ENCODE measurements at places on chromosomes 1 and 21.
A peak's percentile ranks its signal among the peaks of the same experiment; 100 is the strongest.

DNA sequence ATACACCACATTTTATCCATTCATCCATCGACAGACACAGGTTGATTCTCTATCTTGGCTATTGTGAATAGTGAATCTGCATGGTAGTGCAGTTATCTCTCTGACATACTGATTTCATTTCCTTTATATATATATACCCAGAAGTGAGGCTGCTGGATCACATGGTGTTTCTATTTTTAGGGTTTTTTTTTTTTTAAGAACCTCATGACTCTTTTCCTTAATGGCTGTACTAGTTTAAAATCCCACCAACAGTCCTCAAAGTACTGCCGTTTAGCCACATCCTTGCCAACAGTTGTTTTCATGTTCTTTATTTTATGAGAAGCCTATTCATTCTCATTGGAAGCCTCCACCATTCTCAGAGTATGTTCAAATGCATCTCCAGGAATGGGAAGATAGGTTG is 258.7 kb upstream of the SNX7 start:
- H3K36me3 ChIP-seq: no peaks in the 10 kb centered on the region
- DNase-seq: no peak
- H3K27me3 ChIP-seq: no peaks in the 10 kb centered on the region
- no peak overlapping the region for H3K4me3 ChIP-seq

- peak overlapping the region; percentile 76 for H3K4me3 ChIP-seq
- peaks cover 28% of the 10 kb centered on the region for H3K4me1 ChIP-seq
- no peaks in the 10 kb centered on the region for H3K36me3 ChIP-seq
- DNase-seq: peak; percentile 86
Measured at GRCh38 chr21:33325222-33326067, 675 bp downstream of the IFNAR1 start.

DNA sequence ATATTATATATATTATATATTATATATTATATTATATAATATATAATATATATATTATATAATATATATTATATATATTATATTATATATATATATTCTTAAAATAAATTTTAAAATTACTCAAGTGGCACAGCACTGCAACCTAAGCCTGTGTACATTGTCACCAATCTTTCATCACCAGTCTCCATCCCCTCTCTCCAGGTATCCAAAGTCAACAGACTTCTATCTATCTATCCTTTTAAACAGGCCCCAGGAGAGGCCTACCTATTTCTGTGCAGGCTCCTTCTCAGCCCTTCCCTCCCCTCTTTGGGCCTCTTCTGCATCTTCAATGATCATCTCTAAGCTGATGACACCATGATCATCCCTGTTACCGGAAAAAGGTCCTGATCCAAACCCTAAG is 111.7 kb downstream of the RHOU start:
- H3K27ac ChIP-seq: no peak overlapping the region
- no peaks in the 10 kb centered on the region for H3K36me3 ChIP-seq
- H3K27me3 ChIP-seq: no peaks in the 10 kb centered on the region
- H3K4me3 ChIP-seq: no peak overlapping the region
- peaks cover 4% of the 10 kb centered on the region for H3K4me1 ChIP-seq
- DNase-seq: no peak

GRCh38 chr1:1282998-1283397 is 2.8 kb downstream of the SCNN1D start:
- no peak overlapping the region for H3K27ac ChIP-seq
- H3K4me1 ChIP-seq: no peaks in the 10 kb centered on the region
- peaks cover 15% of the 10 kb centered on the region for H3K27me3 ChIP-seq
- no peak overlapping the region for H3K4me3 ChIP-seq
- DNase-seq: no peak

DNA sequence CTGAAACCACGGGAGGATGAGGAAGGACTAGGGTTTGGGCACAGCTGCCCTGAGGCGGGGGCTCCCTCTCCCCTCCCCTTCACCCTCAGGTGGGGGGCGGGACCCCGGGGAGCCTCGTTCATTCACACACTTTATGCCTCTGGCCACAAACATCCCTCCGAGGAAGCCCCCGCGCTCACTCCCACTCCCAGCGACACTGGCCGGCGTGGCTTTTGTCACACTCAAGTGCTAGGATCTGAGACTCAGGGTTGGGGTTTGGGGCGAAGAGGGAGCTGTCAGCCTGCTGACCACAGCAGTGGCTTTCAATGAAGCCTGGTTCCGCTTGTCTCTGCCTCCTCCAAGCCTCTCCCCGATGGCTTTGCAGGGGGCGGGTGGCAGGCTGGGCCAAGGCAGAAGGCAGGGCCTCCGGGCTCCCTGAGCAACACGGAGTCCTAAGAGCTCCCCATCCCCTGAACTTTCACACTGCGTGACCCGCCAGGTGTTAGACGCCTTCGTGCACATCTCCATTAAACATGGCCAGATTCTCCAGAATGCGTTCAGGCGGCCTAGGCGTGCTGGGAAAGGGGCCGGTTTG is 178.1 kb downstream of the NPHP4 start:
- H3K27me3 ChIP-seq: no peaks in the 10 kb centered on the region
- H3K36me3 ChIP-seq: no peaks in the 10 kb centered on the region
- H3K4me3 ChIP-seq: no peak overlapping the region
- H3K27ac ChIP-seq: no peak overlapping the region

GRCh38 chr1:24294228-24294672 is 24.9 kb upstream of the GRHL3 start:
- peak; percentile 90 for DNase-seq
- peak overlapping the region; percentile 79 for H3K27ac ChIP-seq
- peaks cover 40% of the 10 kb centered on the region for H3K4me1 ChIP-seq
- H3K27me3 ChIP-seq: no peaks in the 10 kb centered on the region

DNA sequence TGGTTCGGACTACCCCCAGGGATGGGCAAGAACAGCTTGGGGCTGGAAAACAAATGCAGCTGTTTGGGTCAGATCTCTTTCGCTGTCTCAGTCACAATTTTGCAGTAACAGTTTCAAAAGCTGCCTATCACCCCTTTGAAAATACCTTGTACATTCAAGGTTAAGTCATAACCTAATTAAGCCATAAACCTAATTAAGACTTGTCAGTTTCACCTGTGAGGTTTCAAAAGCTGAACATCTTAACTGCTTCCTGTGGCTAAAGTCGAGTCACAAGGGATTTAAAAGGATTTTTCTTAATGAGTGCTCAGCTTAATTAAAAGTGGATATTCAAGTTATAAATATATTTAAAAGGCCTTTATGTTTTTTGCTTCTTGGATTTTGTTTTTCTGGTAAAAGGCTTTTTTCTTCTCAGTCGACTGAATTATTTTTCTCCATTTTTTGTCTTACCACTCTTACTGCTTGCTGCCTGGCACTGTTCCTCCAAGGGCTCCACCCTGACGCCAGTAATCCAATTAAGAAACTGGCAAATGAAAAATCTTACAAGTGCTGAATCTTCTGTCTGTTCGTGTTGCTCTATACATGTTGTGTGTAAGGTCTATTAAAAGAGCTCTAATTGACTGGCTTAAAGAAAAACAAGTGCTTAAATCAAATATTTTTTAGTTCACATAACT is 31.3 kb downstream of the CBR1 start:
- H3K27me3 ChIP-seq: peaks cover 5% of the 10 kb centered on the region
- peaks cover 5% of the 10 kb centered on the region for H3K4me1 ChIP-seq
- H3K36me3 ChIP-seq: no peaks in the 10 kb centered on the region
- no peak overlapping the region for H3K4me3 ChIP-seq
- H3K27ac ChIP-seq: no peak overlapping the region

DNA sequence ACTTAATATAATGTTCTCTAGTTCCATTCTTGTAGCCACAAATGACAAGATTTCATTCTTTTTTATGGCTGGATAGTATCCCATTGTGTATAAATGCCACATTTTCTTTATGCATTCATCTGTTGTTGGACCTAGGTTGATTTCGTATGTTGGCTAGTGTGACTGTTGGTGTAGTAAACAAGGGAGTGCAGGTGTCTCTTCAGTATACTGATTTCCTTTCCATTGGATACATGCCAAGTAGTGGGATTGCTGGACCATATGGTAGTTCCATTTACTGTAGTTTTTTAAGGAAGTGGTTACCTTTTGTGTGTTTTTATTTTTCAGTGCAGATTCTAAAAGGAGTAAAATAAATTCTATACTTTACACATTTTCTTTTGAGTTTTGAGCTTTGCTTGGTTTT is 5.7 kb downstream of the PARK7 start:
- peaks cover 57% of the 10 kb centered on the region for H3K36me3 ChIP-seq
- H3K27ac ChIP-seq: no peak overlapping the region
- H3K27me3 ChIP-seq: no peaks in the 10 kb centered on the region
- H3K4me1 ChIP-seq: peaks cover 5% of the 10 kb centered on the region

- no peaks in the 10 kb centered on the region for H3K27me3 ChIP-seq
- no peak overlapping the region for H3K27ac ChIP-seq
- DNase-seq: no peak
- H3K4me3 ChIP-seq: no peak overlapping the region
- no peaks in the 10 kb centered on the region for H3K36me3 ChIP-seq
Measured at GRCh38 chr1:158396646-158397045, 2.6 kb downstream of the OR10T2 start.

GRCh38 chr1:70486676-70487458 is 75.8 kb downstream of the CTH start:
- H3K4me3 ChIP-seq: no peak overlapping the region
- no peaks in the 10 kb centered on the region for H3K27me3 ChIP-seq
- peaks cover 17% of the 10 kb centered on the region for H3K4me1 ChIP-seq
- DNase-seq: peak; percentile 86
- peak overlapping the region; percentile 57 for H3K27ac ChIP-seq
- H3K36me3 ChIP-seq: no peaks in the 10 kb centered on the region

GRCh38 chr1:62333441-62333840 is 14.2 kb upstream of the KANK4 start:
- no peaks in the 10 kb centered on the region for H3K27me3 ChIP-seq
- peaks cover 5% of the 10 kb centered on the region for H3K4me1 ChIP-seq
- no peak overlapping the region for H3K27ac ChIP-seq
- H3K4me3 ChIP-seq: no peak overlapping the region
- H3K36me3 ChIP-seq: no peaks in the 10 kb centered on the region

DNA sequence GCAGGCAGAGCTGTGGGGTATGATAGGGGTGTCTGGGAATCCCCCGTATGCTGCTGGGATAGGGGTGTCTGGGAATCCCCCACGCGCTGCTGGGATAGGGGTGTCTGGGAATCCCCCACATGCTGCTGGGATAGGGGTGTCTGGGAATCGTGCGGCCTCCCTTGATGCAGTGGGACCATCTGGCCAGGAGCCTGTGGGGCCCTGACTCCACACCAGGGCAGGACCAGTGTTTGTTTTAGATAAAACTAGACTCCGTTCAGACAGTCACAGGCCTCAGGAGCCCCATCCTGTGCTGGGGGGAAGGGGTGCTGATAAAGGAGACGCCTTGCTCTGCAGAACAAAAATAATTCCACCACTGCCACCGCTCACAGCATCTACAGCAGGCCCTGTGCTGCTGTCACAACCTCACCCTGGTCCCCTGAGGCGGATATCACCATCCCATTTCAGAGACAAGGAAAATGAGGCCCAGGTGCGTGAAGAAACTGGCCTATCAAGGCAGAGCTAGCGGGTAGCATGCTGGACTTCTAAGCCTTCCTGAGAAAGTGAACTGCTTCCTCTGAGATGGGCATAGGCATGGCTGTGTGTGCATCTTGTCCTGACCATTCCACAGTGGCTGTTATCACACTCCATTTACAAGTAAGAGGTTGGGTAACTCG is 24.0 kb downstream of the ECE1 start:
- no peak for DNase-seq
- no peaks in the 10 kb centered on the region for H3K27me3 ChIP-seq
- no peak overlapping the region for H3K27ac ChIP-seq
- H3K4me3 ChIP-seq: no peak overlapping the region
- peaks cover 46% of the 10 kb centered on the region for H3K4me1 ChIP-seq
- H3K36me3 ChIP-seq: peaks cover 59% of the 10 kb centered on the region

DNA sequence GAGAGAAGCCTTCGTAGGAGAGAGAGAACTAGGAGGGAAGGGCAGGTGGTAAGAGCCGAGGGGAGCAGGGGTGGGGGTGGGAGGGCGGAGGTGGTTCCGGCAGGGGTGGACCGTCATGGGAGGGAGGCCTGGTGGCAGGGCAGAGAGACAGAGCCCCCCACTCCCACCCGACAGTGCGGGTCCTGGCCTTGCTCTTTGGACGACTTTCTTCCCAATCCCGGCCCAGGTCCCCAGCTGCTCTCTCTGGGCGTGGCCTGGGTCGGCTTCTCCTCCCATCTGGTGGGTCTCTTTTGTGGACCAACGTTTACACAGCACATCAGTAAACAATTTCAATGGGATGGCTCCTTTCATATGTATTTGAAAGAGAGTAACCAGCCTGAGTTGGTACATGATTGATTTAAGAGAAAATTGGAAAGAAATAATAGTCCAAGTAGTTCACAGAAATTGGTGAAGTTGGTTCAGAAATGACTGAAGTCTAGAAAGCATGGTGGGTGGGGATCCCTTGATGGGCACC is 56.9 kb downstream of the LDLRAD2 start:
- H3K36me3 ChIP-seq: peaks cover 26% of the 10 kb centered on the region
- peak overlapping the region; percentile 84 for H3K27ac ChIP-seq
- peaks cover 51% of the 10 kb centered on the region for H3K4me1 ChIP-seq
- DNase-seq: no peak
- H3K4me3 ChIP-seq: no peak overlapping the region
- H3K27me3 ChIP-seq: no peaks in the 10 kb centered on the region

DNA sequence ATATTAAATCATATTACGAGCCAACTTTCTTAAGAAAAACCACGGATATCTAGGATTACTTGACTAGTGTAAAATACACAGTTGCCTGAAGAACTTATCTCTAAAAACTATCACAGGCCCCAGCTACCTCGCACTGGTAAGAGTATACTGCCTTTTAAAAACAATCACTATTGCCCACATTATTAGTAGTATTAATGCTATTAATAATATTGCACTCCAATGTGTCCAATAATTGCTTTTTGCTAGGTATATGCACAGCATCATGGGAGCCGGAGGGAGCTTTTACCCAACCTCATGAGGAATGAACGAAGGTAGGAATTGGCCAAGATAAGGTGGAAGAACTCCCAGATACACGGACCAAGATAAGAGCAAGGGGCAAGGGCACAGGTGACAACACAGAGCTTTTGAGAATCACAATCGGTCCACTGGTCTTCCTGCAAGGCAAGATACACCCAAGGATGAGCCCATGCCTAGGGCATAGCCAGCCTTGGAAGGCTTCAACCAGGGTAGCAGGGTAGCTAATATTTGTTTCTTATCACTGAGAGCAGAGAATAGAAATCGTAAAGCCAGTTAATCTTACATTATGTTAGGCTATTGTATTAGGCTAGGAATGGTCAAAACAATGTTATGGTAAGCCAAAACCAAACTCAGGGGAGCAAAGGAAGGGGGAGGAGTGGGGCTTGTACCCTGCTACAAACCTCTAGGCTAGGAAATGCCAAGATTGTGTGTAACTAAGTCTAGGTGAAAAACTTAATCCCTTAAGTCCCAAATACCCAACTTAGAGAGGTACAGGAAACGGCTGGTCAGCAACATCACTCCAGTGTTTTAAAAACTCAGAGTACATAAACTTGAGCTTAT is 9.4 kb downstream of the GLUL start:
- no peak overlapping the region for H3K4me3 ChIP-seq
- no peaks in the 10 kb centered on the region for H3K27me3 ChIP-seq
- DNase-seq: no peak
- peak overlapping the region; percentile 8 for H3K27ac ChIP-seq
- no peaks in the 10 kb centered on the region for H3K4me1 ChIP-seq

DNA sequence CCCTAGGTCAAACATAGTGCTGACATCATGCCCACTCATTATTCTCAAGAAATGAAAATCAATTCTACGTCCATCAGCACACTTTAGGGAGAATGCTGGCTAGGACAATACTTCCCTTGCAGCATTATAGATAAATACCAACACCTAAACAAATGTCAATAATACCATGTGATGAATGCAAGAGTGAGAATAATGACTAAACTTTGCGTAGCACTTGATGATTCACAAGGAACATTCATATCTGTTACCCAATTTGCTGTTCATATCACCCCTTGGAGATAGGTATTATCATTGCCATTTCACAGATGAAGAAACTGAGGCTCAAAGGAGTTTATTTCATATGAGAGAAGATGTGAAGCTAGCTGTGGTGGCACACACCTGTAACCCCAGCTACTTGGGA is 24.8 kb upstream of the EPS15 start:
- no peak overlapping the region for H3K4me3 ChIP-seq
- H3K27me3 ChIP-seq: no peaks in the 10 kb centered on the region
- H3K36me3 ChIP-seq: no peaks in the 10 kb centered on the region
